ENCODE measurements at places on chromosomes 13 and 19. TPM values are rescaled to one million over a fixed set of nuclear protein-coding genes. Genes with fewer than 3 reads are reported as not detected.

DNA sequence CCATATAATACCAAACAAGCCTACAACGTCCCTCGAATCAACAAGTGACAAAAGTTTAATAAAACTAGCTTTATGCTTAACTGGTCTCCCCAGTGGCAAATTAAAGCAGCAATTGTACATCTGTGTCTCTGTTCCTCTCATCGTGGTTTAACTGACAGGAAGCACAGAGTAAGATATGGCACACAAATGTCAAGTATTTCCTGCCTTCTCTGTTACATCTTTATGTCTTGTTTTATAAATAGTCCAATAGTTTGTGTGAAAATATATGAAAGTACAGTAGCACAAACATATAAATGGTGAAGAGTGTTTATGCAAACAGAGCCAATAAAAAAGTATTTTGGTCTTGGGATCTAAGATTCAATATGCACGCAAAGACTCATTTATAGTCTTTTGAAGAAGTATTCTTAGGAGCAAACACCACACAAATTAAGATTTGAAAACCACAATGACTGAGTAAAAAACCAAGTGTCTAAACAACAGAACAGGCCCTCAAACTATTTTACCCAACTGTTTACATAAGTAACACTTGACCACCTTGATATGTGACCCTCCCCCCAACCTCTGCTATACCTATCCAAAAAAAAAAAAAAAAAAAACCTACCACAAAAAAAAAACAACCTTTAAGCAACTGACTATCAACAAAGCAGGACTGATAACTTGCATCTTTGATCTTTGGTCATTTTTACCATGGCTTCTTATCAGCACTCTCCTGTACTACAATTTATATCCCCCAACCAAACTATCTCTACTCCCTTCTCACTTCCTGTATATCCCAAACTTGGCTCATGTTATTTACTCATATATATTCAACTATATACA lies 14.0 kb downstream of the ELF1 start:
- DNase-seq = peak; percentile 61

Gene GDF15
- total RNA-seq = not detected

Gene GRIN3B
- not detected for total RNA-seq

DNA sequence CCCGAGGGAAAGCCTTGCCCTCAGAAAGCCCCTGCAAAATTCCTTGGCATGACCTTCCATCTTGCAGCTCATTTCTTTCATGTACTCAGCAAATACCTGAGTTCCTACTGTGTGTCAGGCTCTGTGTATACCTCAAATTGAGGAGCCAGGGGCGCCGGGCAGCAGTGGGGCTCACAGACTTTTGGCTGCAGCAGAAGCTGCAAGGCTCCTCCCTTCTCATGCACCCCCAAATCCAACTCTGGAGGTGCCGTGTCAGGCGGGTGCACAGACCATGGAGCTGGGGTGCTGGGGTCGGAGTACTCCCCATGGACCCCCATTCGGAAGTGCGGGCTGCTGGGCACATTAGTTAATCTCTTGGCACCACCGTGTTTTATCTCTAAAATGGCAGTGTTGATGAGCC lies 72.3 kb downstream of the COL4A2 start:
- no peak for DNase-seq

DNA sequence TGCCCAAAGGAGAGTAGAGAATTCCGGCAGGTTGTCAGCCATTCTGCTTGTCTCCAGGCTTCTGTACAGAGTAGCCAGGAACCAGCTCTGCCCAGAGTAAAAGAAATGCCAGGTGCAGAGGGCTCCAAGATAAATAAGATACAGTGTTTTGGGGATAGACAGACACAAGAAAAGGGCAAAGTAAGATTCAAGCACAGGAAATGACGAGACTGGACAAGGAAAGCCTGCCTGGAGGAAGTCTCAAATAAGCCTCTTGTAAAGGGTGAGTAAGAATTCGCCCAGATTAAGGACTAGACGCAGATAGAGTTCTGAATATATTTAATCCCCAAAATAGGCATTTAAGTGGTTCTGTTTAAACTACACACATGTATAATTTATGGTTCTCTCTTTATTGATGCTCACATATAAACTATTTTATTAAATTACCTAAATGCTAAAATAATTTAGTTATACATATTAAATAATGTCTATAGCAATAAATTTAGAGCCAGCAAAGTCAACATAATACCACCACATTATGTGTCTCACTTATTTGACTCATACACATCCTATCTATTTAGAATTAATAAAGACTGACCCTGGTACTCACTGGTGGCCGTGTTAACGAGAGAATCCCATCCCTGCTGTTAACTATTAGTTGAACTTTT lies 98.4 kb upstream of the RAP2A start:
- no peak for DNase-seq

DNA sequence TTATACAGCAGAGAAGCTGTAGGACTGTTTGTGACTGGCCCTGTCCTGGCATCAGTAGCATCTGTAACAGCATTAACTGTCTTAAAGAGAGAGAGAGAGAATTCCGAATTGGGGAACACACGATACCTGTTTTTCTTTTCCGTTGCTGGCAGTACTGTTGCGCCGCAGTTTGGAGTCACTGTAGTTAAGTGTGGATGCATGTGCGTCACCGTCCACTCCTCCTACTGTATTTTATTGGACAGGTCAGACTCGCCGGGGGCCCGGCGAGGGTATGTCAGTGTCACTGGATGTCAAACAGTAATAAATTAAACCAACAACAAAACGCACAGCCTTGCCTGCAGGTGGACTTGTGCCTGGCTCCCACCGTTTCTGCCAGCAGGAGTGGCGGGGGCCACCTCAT lies 27.3 kb upstream of the LDLR start:
- DNase-seq = no peak

GRCh38 chr13:98839856-98840769 lies 87.6 kb upstream of the SLC15A1 start:
- DNase-seq = peak; percentile 53

GRCh38 chr13:51998723-51999509 lies 12.3 kb downstream of the ATP7B start:
- DNase-seq = no peak

GRCh38 chr13:25394402-25395060 lies 22.8 kb downstream of the ATP8A2 start:
- DNase-seq = no peak

DNA sequence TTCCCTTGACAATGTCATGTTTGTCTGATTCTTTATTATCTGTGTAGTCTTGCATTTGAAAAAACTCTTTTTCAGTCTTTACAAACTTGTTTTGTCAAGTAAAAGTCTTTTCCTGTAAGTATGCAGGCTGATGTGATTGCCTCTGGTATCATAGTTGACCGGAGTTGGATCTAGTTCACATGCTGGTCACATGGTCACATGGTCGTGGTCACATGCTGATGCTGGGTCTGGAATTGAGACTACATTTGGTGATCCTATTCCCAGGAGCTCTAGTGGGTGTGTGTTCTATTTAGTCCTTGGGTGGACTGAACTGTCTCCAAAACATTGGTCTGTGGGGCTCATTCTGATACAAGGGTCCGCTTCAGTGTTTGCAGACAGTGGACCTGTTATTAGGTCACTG lies 1798.8 kb upstream of the PRR20A start:
- DNase-seq = no peak

Gene PPFIA3
- total RNA-seq = 2.2 TPM

Gene ZNF442
- 2.0 TPM for total RNA-seq

GRCh38 chr19:10871711-10872545 lies 575 bp downstream of the CARM1 start:
- DNase-seq = peak; percentile 37

Gene KATNAL1
- 29.4 TPM for total RNA-seq
